Right hindlimb (tissue), 1 donor: ENCODE measurements at places on chromosomes 7 and 10.

DNA sequence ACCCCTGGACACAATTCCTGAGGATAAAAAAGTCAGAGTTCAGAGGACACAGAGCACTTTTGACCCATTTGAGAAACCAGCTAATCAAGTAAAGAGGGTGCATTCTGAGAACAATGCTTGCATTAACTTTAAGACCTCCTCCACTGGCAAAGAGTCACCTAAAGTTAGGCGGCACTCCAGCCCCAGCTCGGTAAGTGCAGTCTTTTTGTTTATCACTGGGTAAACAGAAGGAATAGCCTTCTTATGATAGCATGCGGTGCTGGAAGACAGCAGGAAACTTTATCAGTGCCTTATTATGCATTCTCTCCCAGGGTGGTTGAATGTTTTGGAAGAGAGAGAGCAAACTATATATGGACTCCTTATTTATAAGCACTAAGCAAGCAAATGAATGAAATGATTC lies 130.5 kb downstream of the CDK14 start:
- no peak for DNase-seq

- no peak for DNase-seq
Observed at GRCh38 chr7:37365405-37365804, 83.3 kb downstream of the ELMO1 start.

- DNase-seq: no peak
Observed at GRCh38 chr7:43010061-43010460, 77.9 kb downstream of the MRPL32 start.

GRCh38 chr10:5070648-5071410 lies 23.4 kb upstream of the AKR1C3 start:
- no peak for DNase-seq

DNA sequence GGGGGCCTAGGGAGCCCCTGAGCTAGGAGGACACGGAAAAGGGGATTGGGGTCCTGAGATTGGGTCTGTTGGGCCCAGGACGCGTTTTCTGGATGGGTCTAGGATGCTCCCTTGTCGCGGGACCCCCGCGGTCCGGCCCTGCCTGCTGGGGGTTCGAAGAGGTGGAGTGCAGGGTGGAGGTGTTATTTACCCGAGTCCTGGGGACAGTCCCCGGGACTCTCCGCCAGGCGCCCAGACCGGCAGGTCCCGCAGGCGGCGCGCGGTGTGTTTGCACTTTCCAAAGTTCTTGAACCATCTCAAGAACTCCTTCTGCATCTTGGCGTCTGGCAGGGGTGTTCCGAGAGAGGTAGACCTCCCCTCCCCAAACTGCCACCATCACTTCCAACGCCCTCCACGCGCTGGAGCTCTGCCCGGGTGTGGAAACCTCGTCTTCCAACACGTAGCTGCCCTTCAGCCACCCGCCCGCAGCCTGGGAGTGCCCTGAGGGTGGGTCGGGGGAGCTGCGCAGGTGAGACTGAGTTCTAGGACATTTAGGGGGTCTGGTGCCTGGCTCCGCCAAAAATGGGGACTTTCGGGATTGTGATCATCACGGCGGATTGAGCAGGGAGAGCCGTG lies 569 bp downstream of the CAV1 start:
- peak; percentile 47 for DNase-seq

DNA sequence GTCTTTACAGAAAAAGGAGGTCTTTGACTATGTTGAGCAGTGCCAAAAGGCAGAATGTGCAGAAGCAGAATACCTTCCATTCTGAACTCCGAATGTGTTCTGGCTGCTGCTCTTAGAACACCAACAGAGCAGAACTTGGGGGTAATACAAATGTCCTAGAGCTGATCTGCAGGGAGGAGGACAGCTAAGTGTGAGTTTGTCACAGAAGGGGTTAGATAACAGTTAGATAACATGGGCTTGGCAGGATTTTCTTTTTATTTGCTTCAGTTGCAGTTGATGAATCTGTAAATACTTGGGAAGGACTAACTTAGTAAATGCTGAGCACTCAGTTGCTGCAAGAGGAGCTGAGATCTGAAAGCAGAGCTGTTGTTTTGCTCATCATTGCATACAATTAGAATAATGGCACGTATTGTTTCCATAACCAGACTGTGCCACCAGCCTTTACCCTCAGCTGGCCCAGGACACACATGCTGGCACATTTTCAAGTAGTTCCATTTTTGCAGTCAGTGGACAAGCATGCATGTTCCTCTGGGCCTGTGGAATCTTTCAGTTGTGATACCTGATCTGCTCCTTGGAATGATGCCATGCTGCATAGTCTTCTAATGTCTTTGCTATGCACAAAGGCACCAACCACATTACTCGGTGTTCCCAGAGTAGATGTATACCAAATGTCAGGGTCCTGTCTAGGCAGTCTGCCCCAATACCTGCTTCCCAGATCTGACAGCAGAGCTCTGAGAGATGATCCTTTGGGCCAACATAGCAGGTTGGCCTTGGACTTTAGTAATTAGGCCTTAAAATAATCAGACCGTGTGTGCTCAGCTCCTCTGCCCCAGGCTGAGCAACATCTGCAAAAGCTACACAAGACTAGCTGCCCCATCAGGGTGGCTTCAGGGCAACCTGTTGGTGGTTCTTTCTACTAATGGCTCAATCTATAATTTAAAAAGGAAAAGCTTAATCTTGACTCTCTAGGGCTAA lies 55.7 kb downstream of the GSDME start:
- DNase-seq: peak; percentile 79

GRCh38 chr10:130022511-130023299 lies 58.6 kb upstream of the EBF3 start:
- DNase-seq: peak; percentile 51

DNA sequence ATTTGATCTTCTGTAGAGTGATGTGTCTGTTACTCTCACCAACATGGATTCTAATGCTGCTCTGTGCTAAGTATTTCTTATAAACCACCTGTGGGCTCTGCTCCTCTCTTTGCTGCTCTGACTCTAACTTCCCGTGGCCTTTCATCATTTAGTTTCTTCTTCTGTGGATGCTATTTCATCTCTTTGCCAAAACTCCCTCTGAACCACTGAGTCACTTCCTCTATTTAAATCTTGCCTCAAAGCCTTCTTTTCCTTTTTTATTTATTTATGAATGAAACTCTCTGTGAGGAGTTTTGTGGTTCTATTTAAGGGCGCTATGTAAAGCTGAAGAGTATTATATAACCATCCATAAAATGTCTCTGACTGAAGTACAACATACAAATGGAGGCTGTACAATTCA lies 538.5 kb downstream of the SUGCT start:
- no peak for DNase-seq

- no peak for DNase-seq
Observed at GRCh38 chr10:110863361-110863760, 8.4 kb upstream of the PDCD4 start.

DNA sequence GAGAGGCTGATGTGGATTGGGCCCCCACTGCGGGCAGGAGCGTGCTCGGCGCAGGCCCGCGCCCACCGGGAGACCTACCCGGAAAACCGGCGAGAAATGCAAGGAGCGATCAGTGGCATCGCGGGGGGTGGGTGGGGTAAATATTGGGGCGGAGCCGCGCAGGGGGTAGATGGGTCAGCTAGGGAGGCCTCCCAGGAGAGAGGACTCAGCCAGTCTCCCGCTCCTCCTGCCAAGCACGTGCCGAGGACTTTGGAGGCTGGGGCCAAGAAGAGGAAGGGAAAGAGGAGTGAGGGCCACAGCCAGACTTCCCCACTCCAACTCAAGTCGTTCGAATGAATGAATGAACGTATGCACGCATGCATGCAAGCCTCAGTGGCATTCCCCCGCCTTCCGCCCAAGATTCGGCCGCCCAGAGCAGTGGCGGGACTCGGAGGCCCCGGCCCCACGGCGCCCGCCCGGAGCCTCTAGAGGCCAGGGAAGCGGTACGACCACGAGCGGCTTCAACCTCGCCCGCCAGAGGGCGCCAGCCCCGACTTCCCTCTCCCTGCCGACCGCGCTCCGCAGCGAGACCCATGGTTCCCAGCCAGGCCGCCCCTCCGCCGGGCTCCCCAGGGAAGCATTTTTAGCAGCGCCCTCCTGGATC lies 3.6 kb downstream of the NPM3 start:
- peak; percentile 77 for DNase-seq

DNA sequence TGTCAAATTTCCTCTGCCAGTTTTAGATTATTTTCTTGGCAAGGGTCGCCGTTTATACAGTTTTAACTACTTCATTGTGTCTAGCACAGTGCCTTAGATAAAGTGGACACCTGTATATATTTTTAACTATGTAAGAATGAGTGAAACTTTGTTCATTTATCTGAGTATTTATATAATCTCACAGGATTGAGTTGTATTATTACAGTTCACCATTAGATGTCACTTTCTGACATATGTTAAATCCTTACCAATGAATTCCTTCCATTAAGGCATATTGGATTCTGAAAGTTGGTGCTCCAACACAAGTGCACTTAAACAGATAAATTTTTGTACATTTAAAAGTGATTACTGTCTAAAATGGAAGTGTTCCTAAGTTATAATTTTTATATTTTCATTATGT lies 43.0 kb downstream of the ZMYND11 start:
- no peak for DNase-seq
